ENCODE measurements at places on chromosomes 3 and 15.
A peak's percentile ranks its signal among the peaks of the same experiment; 100 is the strongest.

DNA sequence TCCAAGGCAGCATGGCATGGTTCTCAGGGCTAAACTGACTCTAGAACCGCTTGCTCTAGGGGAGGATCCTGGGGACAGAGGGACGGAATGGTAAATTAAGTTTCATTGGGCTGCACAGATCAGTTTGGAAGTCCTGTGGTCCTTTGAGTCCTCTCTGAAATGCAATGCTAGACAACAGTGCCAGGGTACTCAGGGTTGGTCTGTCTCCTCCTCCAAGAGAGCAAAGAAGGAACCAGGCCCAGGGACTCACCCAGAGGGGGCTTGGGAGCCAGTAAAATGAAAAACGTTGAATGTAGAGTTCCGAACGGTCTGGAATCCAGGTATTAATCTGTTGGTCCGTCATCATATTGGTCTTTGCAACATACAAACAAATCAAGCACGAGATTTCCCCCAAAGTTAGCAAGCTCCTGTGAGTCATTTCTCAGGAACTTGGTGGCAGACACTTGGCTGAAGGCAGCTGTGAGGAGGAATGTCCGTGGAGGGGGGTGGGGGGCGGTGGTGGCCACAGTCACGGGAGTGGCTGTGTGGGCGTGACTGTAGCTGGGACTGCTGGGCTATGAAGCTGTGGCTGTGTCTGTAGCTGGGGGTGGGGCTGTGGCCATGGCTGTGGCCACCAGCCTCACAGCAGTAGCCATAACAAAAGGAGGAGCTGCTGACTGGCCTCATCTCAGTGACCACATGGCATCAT lies 361.0 kb downstream of the SHQ1 start:
- peak; percentile 36 for DNase-seq

DNA sequence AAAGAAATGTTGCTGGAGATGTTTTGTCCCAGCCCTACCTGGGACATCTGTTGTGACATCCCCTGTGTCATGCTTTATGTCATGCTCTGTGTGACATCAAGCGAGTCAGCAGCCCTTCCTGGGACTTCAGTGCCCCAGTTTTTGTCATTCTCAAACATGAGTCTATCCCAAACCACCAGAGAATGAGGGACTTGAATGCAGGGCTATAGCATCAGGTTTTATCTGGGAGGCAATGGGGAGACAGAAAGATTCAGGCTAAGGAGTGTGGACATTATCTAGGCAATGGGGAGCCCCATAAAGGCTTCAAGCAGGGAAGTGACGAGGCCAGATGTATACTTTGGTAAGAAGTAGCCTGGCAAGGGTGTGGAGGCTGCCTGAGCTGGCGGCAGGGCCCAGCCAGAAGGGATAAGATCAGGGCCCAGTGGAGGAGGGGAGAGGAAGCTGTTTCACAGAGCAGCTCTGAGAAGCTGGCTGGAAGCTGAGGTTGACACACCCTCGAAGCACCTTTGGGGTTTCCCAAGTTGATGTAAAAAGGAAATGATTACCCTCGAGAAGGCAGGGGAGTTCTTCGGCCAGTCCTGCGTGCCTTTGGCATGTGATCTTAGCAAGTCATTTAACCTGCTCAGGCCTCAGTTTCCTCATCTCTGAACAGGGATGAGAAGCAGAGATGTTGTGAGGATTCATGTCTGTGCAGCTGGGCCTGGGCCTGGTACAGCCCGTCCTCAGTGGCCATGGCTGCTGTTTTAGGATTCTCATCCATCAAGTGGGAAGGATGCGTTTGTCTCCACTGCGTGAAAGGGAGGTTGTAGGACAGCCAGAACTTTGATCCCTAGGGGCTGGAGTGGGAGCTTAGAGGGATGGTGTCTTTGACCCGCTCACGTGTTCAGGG lies 34.3 kb downstream of the IRAK2 start:
- DNase-seq = no peak

- DNase-seq = no peak
These were observed 33.4 kb downstream of the FANCD2OS start for GRCh38 chr3:10074666-10075065.

DNA sequence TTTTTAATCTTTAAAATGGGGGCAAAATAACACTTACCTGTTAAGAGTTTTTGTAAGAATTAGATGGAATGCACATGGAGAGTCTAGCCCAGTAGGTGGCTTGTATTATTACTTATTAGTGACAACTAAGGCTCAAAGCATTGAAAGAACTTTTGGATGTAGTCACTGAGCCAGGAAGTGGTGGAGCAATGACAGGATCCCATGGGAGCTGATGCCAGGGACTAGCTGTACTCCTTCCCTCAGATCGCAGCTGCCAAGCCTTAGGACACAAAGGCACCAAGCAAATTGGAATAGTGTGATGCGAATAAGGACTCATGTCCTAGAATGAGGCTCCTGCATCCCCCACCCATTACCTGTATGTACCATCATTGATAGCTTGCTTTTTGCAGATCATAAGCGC lies 370.4 kb upstream of the RGMA start:
- no peak for DNase-seq

GRCh38 chr15:66742286-66742685 lies 40.2 kb downstream of the SMAD6 start:
- no peak for DNase-seq

DNA sequence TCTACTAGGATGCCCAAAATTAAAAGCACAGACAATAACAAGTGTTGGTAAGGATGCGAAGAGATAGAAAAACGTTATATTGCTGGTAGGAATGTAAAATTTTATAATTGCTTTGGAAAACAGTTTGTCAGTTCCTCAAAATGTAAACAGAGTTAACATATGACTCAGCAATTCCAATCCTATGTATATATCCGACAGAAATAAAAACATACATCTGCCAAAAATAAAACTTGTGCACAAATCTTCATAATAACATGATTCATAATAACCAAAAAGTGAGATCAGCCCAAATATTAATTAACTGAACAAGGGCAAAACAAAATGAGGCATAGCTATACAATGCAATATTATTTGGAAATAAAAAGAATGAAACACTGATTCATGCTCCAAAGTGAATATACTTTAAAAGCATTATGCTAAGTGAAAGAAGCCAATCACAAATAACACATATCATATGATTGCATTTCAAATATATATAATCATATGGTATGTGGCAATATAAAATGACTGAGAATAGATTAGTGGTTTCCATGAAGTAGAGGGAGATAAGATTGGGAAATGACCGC lies 609.3 kb downstream of the IGSF11 start:
- DNase-seq = no peak

- DNase-seq = no peak
These were observed 21.4 kb upstream of the ESYT3 start for GRCh38 chr3:138412821-138413551.

GRCh38 chr3:153600896-153601295 lies 438.9 kb downstream of the RAP2B start:
- no peak for DNase-seq

- no peak for DNase-seq
These were observed 105.4 kb upstream of the PRR20G start for GRCh38 chr3:127393131-127393820.

- DNase-seq = no peak
These were observed 200.1 kb downstream of the TLE3 start for GRCh38 chr15:69897471-69898237.

GRCh38 chr3:171718493-171719185 lies 91.6 kb downstream of the PLD1 start:
- no peak for DNase-seq

- DNase-seq = no peak
These were observed 4.3 kb downstream of the RBP1 start for GRCh38 chr3:139534992-139535879.

GRCh38 chr15:79496838-79497237 lies 64.7 kb downstream of the MINAR1 start:
- no peak for DNase-seq

- no peak for DNase-seq
These were observed 752 bp downstream of the C15orf39 start for GRCh38 chr15:75202251-75203016.

DNA sequence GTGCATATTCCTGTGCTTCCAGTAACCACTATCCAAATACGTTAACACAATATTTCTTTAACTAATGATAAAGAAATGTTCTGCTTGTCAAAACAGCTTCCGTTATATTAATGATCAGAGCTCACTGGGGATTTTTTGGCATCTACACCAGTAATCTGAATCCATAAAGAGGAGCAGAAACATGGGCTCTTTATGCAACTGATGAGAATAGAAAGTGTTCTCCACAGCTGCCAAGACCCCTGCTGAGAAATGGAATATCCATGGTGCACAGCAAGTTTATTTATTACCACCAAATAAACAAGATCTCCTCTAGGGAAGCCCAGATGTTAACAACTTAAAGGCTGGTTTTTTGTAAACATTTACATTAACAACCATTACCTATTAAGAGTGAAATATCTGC lies 54.5 kb downstream of the ALDH1A2 start:
- no peak for DNase-seq

DNA sequence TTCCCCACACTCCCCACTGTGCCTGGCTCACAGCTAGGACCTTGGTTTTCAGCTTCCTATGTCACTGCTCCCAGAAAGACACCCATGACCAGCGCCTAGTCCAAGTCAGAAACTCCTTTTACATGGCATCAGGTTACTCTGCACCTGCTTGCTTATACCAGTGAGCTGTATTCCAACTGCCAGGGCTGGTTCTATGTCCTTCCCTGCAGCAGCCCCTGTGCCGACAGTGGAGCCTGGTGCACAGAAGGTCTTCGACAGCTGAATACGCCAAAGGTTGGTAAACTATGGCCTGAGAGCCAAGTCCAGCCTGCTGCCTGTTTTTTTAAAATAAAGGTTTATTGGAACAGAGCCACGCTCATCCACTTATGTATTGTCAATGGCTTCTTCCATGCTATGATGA lies 102.5 kb downstream of the IQSEC1 start:
- DNase-seq = no peak

DNA sequence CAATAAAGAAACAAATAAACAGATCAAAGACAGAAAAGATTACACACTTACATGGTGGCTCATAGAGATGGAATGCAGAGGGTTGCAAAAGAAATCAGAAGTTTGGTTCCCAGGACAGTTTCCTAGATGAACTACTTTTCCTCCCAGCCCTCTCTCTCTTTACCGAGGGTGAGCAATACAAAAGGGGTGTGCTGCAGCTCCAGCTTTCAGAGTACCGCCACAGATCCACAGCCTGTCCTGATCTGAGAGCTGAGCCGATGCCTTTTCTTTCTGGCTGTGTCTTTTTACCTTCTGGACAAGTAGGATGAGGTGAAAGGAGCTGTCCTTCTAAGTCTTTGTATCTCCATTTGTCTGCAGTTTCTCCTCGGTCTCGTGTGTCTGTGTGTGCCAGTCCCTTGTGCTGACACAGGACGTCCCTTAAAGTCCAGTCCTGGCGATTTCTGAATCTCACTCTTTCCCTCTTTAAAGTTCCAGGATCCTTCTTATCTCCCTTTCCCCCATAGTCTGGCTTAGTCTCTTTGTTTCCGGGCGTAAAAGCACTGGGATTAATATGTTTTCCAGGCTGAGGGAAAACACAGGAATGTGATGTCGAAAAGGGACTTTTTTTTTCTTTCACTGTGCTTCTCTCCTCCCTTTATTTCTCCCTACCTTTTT lies 540 bp downstream of the CCDC80 start:
- DNase-seq = peak; percentile 46

DNA sequence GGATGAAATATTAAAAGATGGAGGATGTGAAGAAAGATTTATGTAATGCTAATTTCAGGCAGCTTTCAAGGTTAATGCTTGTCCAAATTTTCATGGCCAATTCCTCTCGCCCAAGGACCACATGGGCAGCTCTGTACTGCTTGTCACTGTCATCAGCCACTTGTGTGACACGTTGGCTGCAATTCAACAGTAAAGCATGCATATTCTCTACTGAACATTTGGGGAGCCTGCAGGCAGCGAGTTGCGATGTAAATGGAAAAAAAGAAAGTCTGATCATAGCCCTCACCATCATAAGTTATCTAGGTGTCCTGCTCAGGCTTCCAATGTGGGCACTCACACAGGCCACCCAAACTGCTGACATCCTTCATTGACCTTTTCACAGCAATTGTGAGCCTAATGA lies 1026.8 kb upstream of the NR2F2 start:
- DNase-seq = no peak

- no peak for DNase-seq
These were observed 101.5 kb downstream of the DUT start for GRCh38 chr15:48432688-48433087.

DNA sequence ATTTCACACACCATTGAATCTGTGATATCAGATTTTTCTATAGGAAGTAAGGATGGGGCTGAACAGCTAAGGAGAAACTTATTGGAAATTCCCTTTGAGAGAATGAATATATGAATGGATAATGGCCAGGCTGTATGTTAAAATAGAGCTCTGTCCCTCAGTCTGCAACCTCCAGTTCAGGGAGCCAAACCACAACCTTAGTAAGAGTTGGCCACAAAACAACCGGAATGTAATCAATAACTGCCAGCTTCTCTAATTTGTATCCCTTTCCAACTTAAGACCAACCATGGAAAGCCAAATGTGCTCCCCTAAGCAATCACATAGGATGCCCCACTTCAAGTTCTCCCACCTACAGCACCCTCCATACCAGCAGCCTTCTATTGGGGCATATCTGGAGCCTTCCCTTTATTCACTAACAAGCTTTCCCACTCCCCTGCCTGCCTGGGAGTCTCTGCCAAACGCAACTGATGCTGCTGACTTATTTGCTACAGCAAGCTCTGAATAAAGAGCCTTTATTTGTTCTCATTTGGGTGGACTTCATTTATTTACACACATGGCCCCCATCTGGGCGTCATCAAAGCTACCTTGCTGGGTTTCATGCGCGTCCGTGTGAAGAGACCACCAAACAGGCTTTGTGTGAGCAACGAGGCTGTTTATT lies 75.4 kb upstream of the LARS2 start:
- no peak for DNase-seq

DNA sequence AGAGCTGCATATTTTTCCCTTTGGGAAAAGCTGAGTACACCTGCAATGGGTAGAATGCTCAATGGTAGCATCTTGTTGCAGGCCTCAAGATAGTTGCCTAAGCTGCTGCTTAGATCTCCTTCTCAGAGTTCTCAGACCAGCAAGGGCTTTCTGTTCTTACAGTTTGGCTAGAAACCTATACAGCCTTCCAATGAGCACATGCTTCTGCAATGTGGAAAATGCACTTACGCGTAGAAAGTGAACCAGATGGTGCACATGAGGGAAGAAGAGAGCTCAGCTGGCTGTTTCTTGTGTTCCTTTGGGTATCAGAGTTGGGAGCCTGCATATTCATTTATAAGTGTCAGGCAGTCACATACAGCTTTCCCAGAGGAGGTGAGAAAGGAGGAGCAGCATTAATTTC lies 136.4 kb downstream of the B3GALNT1 start:
- no peak for DNase-seq

GRCh38 chr3:151912028-151912427 lies 38.6 kb downstream of the SUCNR1 start:
- no peak for DNase-seq

- DNase-seq = no peak
These were observed 59.6 kb downstream of the ETFA start for GRCh38 chr15:76251717-76252116.

All from left kidney (tissue), 8 donors.